ENCODE measurements at places on chromosomes 7 and 10.

DNA sequence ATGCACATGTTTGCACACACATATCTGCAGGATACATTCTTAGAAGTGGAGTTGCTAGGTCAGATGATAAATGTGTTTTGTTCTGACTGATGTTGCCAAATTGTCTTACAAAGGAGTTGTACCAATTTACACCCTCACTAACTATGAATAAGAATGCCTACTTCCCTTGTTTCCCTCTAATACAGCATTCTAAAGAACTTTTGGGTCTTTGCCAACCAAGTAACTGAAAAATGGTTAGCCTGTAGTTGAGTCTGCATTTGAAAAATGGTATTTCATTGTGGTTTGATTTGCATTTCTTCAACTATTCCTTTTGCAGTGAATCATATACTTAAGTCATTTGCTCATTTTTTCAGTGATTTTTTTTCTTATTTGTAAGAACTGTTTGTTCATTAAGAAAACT lies 48.4 kb downstream of the TMEM26 start:
- DNase-seq: no peak

GRCh38 chr10:31528831-31529230 lies 209.8 kb downstream of the ZEB1 start:
- no peak for DNase-seq

GRCh38 chr10:16199216-16199615 lies 237.6 kb upstream of the PTER start:
- DNase-seq: no peak

- DNase-seq: no peak
Measured at GRCh38 chr7:55977831-55978230, 13.4 kb downstream of the NIPSNAP2 start.

- no peak for DNase-seq
Measured at GRCh38 chr7:25118048-25118753, 6.9 kb downstream of the CYCS start.

DNA sequence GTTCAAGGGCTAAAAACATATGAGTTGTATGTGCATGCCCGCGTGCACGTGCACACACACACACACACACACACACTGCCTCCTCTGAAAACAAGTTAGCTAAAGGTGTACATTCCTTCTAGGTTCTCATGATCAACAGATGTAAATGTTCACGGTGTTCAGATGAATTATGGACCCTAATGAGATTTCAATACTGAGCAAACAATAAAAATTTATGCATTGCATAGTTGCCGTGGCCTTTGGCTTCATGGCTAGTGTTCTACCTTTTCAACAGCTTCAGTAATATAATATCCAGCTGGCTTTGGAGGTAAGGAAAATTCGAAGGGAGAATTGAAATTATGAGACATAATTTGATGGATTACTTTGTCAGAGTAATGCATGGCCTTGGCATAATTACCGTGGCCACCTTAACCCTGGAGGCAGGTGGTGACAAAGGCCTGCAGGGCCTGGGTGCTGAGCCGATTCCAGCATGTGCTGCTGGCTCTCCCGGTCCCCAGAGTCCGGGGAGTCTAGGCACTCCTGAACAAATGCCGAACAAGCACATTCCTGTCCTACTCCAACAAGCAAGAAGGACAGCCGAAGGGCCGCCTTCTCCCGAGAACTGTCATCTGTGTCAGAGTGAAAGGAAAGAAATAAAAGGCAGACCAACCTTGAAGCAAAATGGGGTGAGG lies 166.6 kb upstream of the TCF7L2 start:
- DNase-seq: no peak

DNA sequence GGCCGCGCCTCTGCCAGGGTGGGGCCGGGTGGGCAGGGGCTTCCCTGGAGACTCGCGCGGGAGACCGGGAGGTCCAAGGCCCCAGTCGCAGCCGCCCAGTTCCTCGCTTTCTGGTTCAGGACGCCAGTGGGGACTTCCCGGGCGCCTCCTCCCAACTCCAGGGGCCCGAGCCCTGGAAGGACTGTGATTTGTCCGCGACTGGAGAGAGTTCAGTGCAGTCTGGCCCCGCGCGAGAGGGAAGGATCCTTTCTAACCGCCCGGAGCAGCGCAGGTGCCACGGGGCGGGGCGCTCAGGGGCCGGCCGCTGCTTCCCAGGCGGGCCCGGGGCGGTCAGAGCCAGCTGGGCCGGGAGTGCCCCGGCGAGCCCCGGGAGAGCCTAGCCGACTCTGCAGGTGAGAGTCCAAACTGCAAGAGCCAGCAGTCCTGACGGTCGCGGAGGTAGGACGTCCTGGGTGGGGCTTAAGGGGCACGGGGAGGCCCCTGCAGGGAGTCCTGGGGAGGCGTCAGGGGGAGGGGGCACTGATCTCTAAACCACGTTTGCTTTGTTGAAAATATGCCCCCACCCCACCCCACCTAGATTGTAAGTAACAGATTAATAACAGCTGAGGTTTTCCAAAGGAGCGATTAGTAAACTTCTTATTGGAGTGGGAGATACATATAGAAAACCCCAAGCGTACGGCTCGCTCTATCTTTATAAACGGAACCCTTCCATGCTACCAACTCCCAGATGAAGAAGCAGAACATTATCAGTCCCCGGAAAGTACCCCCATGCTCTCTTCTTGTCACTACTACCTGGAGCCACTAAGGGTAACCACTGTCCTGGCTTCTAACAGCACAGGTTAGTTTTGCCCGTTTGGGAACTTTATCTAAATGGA lies 8.2 kb downstream of the NKX2-3 start:
- DNase-seq: no peak

DNA sequence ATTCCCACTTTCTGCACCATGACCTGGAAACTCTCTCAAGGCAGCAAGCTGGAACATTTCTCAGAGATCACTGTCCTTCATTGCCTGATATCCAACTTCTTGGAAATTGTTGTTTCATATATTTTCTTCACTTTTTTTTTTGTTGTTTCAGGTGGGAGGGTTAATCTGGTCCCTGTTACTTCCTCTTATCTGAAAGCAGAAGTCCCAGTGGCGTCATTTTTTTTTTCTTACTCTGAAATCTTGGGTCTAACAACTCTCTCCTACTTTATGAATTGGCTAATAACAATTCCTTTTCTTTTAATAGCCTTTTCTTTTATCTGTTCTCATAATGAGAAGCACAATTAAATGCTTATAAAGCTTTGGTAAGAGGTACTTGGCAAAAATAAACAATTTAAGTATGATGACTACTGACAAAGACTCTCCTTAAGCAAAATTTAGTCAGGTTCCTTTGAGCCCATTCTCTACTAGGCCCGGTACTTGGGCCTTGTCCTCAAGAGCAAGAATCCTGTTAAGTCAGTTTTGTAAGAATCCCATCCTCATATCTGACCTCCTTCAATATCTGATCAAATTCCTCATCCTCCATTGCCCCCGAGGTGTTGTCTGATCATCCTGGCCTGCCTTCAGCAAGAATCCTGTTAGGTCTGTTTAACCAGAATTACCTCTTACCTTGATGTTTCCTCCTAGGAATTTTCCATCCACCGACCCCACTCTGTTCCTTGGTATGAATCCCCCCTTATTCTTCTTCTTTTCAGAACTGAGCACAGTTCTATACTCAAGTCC lies 11.5 kb upstream of the CC2D2B start:
- DNase-seq: no peak

GRCh38 chr10:122576291-122576690 lies 15.7 kb downstream of the DMBT1 start:
- no peak for DNase-seq

DNA sequence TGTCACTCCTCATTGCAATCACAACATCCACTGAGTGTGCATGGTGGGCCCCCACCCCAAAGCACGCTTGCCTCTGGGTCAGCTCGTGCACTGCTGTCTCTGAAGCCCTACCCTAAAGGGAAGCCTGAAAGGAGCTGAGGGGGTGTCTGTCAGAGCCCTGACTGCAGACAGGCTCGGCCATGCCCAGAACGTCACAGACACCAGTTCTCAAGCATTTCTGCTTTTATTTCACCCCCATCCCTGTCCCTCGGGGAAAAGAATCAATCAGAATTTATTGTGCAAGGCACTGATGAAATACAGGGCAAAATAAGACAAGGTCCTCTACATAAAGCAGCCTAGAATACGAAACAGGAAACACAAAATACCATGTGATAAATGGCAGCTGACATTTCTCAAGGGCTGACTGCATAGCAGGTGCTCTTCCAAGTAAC lies 231.8 kb downstream of the WDR37 start:
- no peak for DNase-seq

DNA sequence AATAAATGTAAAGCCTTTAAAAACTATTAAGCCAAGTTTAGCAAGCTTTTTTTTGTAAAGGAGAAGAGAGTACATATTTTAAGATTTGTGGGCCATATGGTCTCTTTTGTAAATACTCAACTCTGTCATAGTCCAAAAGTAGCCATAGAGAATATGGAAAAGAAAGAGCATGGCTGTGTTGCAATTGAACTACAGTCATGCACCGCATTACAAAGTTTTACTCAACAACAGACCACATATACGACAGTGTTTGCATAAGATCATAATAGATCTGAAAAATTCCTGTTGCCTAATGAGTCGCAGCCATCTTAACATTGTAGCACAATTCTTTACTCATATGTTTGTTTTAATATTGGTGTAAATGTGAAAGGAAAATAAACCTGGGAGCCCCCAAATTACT lies 440.8 kb downstream of the HTR7 start:
- no peak for DNase-seq
